Amniotic epithelial cell (primary cell): ENCODE measurements at places on chromosomes 4 and X.

GRCh38 chr4:141660880-141661279, 24.5 kb downstream of the IL15 start:
- peak; percentile 94 for DNase-seq

DNA sequence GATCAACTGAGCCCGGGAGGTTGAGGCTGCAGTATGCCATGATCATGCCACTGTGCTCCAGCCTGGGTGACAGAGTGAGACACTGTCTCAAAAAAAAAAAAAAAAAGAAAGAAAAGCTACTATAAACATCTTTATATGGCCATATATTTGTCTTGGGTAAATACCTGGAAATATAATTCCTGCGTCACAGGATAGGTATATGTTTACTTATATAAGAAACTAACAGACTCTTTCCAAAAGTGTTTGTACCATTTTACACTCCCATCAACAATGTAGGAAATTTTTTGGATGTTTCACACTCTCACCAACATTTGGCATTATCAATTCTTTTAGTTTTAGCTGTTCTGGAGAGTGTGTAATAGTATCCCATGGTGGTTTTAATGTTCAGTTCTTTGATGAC, 12.8 kb downstream of the P2RY4 start:
- DNase-seq = no peak

GRCh38 chr4:5973033-5973432, 45.2 kb downstream of the C4orf50 start:
- no peak for DNase-seq

GRCh38 chrX:113305496-113305895, 464.9 kb upstream of the AMOT start:
- DNase-seq = no peak

GRCh38 chrX:133294126-133294525, 76.0 kb upstream of the TFDP3 start:
- DNase-seq = peak; percentile 55

- DNase-seq = no peak
Measured at GRCh38 chr4:24796620-24797019, 1.2 kb downstream of the SOD3 start.
